Femur (tissue), 1 donor: ENCODE measurements at places on chromosomes 6 and 20.

- DNase-seq, result no peak
Observed at GRCh38 chr6:125884634-125885371, 71.8 kb upstream of the HINT3 start.

DNA sequence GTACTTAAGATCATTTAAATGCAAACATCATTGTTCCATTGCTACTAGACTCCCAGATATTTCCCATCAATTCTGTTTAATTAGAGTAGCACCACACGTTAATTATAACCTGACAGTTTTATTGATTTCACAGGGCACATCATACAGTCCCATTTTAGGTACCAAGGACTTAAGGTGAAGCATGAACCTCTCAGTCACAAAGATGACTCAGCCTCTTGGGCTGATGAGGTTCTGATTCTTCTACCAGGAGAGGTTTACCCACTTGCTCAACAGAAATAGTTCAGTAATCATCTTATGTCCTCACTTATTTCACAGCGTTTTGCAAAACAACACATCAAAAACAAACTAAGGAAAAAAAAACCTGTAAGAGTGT lies 98.5 kb downstream of the HIVEP2 start:
- no peak for DNase-seq

DNA sequence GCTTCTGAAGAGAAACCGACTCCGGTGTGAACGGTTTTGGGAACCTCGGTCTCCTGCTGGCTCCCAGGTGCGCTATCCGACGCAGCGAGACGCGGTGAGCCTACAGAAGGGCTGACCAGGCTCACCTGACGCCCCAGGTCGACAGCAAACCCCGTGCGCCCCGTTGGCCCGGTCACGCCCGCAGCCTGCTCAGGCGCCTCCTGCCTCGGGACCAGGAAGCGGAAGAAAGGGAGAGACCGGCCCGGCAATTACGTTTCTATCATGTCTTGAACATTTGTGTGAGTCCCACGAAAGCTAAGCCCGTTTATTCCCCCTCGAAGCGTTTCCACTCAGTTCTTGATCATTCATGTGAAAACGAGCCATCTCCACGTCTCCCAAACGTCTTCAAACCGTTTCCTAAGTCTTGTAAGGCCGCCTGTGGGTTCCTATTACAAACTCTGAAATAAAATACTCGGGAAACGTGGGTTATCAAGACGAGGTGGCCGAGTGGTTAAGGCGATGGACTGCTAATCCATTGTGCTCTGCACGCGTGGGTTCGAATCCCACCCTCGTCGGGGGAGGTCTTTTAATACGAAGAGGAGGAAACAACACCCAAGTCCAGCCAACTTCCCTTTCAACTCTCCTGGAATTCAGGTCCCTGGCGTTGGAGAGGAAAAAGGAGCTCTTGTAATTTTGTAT lies 150.5 kb upstream of the PRSS16 start:
- peak; percentile 24 for DNase-seq

- no peak for DNase-seq
Observed at GRCh38 chr6:145405006-145405551, 330.2 kb downstream of the EPM2A start.

DNA sequence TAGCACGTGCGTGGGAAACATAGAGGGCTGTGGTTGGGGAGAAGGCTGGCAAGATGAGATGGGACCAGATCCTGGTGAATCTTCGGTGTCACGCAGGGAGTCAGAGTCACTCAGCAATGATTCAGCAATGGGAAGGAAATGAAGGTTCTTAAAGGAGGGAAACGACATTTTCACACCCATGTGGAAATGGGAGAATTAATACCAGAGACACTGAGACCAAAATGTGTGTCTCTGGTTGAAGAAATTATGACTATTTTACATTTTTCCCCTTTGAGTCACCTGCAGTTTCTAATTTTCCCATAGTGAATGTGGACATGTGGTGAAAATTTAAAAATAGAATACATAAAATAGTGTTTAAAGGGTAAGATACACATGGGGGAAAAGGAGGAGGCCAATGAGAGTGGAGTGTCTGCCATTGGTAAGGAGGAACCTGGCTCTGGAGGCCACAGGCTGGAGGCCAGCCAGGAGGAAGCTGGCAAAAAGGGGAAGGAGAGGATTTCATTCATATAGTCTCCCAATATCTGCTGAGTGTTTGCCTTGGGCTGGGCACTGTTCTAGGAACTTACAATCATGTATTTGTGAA lies 17.5 kb downstream of the NRN1 start:
- DNase-seq, result no peak

- DNase-seq, result no peak
Observed at GRCh38 chr6:137873273-137873762, 6.3 kb downstream of the TNFAIP3 start.

DNA sequence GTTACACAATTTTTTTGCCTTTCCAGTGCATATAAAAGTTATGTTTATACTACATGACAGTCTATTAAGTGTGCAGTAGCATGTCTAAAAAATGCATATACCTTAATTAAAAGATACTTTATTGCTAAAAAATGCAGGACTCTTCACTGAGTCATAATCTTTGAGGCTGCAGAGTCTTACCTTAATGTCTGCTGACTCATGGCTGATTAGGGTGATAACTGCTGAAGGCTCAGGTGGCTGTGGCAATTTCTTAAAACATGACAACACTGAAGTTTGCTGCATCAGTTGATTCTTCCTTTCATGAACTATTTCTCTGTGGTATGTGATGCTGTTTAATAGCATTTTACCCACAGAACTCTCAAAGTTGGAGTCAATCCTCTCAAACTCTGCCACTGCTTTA lies 19.1 kb downstream of the ZSCAN23 start:
- no peak for DNase-seq

DNA sequence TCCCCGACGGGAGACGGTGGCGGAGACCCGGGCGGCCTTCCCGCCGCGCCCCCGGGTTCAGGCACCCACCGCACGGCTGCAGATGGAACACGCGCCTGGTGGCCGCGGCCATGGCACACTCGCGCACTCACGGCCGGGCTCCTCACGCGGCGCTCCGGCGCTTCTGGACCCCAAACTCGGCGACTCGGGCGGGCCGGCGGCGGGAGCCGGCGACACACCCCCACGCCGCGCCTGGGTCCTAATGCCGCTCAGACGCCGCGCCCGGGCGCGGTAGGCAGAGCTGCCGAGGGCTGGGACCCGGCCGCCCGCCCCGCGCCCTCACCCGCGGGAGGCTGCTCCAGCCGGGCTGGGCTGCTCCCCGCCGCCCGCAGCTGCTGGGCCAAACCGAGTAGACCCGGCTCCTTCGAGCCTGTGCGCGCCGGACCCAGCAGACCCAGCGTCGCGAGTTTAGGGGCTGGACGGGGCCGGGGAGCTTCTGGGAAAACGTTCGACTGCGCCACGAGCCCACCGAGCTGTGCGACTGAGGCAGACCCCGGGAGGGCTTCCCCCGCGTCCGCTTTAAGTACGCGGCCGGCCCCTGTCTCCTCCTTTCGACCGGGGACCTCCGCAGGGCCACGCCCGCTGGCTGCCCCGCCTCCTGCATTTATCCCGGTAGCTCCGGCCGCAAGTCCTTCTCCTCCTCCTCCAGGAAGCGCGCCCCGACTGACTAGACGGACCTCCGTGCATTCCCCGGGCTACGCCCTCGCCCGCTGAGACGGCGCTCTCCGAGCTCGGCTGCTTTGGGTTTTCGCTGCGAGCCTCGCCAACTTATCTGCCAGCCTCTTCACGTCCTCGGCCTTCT lies at the start of gene SLC4A11:
TSS of gene SLC4A11 (minus strand) at position 165 of the 841 bp plus-strand sequence. CDS start at position 112, 53 bp downstream.
- peak; percentile 44 for DNase-seq

DNA sequence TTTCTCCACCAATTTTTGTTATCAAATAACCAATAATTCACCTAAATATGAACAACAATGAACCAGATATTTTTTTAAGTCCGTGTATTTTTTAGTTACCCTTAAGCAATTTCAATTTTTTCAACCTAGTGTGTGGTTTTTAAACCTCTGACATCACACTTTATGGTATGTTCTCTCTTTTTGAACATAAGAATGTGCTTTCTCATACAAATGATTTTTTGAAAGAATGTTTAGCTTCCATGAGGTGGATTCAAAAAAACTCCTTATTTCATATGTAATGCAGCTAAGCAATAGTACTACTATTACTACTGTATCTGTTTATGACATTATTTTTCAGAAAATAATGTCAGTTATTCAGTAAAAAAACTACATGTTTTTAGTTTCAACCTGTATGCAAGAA lies 19.4 kb upstream of the MEI4 start:
- DNase-seq, result no peak

DNA sequence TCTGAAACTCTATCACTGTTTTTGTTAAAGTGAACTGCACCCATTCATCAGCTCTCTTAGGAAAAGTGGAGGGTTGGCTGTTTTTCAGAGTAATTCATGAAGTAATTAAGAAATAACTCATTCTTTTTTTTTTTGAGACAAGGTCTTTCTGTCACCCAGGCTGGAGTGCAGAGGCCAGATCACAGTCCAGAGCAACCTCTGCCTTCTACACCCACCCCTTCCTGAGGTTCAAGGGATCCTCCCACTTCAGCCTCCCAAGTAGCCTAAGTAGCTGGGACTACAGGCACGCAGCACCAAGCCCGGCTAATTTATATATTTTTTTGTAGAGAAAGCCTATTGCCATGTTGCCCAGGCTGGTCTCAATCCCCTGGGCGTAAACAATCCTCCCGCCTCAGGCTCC lies 2.6 kb downstream of the ZNFX1 start:
- DNase-seq, result no peak

DNA sequence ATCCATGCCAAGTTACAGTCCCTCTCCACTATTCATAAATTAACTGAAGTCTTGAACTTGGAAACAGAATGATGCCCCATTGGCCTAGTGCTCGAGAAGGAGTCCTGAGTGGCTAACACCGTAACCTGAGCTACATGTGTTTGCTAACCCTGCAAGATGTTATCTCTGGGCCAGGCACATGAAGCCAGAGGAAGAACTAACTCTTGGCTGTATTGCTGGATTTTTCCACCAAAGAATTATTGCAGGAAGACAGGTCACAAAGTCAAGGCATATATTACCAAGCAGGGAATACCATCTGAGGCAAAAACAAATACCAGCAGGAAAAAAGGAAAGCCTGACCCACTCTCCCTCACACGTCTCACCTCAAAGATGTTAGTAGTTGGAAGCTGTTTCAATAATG lies 148.9 kb upstream of the PHACTR1 start:
- DNase-seq, result no peak

- DNase-seq, result no peak
Observed at GRCh38 chr6:114419175-114419574, 76.4 kb upstream of the HS3ST5 start.

DNA sequence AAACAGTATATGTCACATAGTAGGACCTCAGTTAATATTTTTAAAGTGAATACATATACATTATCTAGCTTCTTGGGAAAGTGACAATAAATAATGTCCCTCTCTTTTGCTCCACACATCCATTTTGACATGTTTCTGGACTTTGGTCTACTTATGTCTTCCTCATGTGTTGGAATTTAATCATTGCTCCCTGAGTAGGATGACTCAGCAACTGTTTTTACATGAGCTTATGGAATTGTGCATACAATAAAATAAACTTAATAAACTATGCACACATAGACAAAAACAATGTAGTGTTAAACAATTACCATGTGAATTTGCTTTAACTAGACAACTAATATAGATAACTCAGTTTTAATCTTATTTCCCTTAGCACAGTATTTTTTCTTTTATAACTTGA lies 503.8 kb downstream of the TFAP2B start:
- no peak for DNase-seq

- peak; percentile 25 for DNase-seq
Observed at GRCh38 chr6:115194981-115195638, 852.3 kb upstream of the HS3ST5 start.

DNA sequence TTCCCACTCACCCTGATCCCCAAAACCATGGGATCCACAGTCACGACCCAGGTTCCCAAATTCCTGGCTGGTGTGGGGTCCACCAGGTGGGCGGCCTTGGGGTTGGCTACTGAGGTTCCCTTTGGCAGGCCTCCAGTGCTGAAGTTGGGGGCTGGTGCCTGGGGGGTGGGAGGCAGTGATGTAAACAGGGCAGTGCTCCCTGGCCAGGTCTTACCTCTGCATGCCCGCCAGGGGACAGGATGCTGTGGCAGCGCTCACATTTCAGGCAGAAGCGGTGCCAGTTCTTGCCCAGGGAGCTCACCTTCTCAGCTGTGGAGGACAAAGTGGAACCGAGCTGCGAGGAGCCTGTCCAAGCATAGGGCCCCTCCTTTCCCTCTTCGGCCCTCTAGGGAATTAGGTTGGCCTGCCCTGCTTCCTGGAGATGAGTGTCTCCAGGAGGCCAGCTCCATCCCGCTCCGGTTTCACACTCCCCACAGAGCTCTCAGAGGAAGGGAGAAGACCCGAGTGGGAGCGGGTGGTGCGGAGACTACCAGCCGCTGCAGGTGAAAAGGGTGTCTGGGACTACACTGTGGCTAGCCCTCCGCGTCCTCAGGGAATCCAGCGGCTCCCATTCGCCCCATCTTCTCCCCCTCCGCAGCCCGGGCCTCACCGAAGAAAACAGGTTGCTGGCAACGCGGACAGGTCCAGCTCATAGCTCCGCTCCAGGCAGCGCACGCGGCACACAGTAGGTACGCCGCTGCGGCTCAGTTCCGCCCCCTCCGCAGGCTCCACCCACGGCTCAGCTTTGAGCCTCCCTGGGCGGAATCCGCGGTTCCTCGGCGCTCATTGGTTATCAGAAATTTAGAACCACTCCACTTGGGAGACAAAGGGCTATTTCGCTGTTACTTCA lies at the start of gene CRIP3:
TSS of gene CRIP3 (minus strand) at position 726 of the 889 bp plus-strand sequence. CDS start at position 692, 34 bp downstream.
- peak; percentile 56 for DNase-seq

GRCh38 chr20:32539026-32539816 lies 45.9 kb downstream of the NOL4L start:
- no peak for DNase-seq

GRCh38 chr6:13557841-13558240 lies 16.6 kb upstream of the SIRT5 start:
- DNase-seq, result no peak

DNA sequence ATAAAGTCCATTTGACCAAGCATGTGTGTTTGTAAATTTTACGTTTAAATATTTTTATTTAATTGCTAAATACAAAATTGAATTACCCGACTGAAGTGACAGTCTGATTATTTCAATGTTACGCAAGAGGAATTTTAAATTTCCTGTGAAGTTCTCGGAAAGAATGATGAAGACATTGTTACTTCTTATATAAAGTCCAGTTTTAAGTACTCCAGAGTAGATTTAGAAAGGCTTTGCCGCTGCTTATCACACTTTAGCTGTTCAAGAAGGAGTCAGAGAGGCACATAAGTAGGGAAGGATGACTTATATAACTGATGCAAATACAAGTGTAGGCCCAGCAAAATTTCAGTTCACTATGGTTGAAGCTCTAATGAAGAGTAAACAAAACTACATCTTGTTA lies 265.1 kb upstream of the CITED2 start:
- no peak for DNase-seq

DNA sequence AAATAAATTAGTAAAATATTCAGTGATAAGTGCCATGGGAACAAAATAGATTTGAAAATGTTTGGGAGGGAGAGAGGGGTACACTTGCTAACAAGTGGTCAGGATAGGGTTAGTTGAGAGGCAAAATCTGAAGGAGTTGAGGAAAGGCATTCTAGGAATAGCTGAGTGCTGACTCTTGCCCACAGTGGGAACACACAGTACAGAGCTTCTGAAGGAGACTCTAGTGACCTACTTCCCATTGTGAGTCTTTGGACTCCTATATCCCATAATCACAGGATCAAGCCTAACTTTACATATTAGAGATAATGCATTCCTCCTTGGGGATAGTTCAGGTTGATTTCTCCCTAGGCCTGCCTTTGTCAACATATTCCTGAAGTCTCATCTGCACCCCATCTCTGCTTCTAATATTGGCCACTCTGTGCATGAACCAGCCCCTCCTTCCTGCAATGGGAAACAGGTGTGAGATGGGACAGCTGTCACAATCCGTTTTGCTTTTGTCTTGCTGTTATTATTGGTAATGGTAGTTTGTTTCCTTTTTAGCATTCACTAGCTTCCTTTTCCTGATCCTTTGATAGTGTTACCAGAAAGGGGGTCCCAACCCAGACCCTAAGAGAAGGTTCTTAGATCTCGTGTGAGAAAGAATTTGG lies 2.6 kb upstream of the TRIM38 start:
- peak; percentile 23 for DNase-seq
